ENCODE measurements at places on chromosomes 3 and 15.

- DNase-seq = no peak
Measured at GRCh38 chr15:71451130-71451529, 335.9 kb downstream of the THSD4 start.

- no peak for DNase-seq
Measured at GRCh38 chr15:76150513-76150912, 90.7 kb downstream of the TMEM266 start.

- DNase-seq = no peak
Measured at GRCh38 chr15:65993236-65993635, 123.9 kb downstream of the RAB11A start.

- DNase-seq = no peak
Measured at GRCh38 chr15:66779331-66780009, 77.4 kb downstream of the SMAD6 start.

- DNase-seq = no peak
Measured at GRCh38 chr15:74589826-74590225, 25.8 kb upstream of the CLK3 start.

Measured in HCT116 (cell line).